ENCODE measurements at places on chromosomes 7 and 10.

DNA sequence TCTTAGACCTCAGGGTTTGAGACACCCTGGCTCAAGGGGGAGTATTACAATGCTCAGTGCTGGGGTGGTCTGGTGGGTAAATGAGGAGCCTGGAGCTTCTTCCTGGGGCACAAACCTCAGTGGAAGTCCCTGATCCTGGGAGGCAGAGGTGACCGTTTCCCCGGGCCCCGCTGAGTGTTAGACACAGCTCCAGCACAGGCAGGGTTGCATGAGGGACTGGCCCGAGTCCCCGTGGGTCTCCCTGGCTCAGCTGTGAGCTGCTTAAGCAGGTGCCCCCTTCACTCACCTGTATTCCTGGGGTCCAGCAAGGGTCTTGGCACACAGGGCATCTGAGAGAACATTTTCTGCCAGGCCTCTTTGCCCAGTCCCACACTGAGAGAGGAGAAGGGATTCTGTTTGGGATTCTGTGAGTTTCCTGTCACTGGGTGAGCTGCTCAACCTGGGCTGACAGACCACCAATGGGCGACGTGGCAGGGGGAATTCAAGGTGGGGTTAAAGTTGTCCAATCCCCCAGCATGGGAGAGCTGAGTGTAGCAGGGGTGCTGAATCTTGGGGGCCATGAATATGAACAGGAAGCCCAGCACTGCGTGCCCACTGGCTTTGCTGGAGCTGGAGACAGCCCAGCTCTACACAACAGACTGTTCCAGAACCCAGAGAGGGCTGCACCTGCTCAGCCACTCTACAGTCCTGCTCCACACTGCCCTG is 29.9 kb downstream of the DDIT4 start:
- DNase-seq = peak; percentile 1

DNA sequence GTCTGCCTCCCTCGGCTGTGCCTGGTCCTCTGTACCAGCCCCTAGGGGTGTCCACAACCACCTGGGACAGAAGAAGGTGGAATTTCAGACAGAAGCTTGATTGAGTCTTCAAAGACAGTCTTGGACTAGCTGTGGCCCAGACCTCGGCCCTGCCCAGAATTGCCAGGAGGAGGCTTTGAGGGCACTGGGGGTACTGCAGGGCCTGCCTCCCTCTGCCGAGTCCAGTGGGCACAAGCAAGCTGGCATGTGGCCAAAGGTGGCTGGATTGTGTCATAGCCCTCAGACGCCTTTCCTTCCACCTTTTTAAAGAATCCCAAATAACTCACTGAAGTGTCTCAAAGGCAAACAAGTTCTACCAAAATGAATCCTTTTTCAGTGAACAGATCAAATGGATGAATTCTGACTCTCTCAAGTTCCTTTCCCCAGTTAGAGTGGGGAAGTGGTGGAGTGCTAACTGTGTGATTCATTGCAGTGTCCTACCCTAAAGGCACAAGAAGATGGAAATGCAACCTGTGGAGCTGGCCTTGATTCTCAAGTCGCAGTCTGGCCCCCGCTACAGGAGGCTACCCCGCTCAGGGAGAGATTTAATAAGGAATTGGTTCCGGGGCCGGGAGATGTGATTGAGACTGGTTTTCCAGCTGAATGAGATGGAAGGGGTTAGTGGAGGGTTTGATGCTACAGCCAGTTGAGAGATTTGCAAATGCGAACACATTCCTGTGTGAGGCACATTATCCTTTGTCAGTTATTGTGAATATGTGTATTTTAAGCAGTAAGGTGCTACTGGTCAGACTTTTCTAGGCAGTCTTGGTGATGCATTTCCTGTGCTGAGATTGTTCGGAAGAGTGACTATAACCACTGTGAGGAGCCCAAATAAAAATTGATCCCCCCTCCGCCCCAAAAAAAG is 28.8 kb upstream of the SLC26A4 start:
- DNase-seq = no peak

GRCh38 chr7:2758673-2759616 is 70.9 kb downstream of the AMZ1 start:
- DNase-seq = no peak

GRCh38 chr10:4807761-4808507 is 18.1 kb upstream of the AKR1E2 start:
- DNase-seq = no peak

- DNase-seq = peak; percentile 29
These were observed 27.9 kb downstream of the MTURN start for GRCh38 chr7:30162622-30163124.

DNA sequence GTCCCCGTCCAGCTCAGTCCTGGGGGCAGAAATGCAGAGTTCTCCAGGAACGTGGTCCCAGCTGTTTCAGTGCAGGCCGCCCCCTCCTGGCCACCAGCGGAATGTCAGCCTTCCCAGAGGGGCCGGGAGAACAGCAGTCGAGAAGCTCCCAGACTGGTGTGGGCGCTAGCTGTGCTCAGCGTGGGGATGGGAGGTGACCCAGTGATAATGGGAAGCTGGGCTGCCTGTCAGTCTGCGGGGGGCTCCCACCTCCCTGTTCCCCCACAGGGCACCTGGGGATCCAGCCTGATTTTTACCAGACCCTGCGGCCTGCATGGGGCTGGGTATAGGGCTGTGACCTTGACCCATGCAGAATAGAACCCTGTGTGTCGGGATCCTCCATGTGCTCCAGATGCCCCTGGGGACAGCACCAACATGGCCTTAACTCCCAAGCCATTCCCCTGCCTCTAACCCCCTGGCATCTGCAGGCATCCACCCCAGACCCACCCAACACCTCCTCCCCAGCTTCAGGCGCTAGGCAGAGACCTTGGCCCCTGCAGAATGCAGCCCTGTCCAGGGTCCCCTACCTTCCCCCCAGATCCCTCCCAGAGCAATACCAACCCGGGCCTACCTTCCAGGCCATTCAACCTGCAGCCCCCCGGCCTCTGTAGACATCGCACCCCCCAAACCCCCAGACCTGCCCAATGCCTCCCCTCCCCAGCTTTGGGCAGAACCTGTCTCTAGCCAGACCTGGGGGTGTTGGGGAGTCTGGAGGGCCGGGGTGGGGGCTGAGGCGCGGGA is 880 bp upstream of the ELN start:
- peak; percentile 62 for DNase-seq

DNA sequence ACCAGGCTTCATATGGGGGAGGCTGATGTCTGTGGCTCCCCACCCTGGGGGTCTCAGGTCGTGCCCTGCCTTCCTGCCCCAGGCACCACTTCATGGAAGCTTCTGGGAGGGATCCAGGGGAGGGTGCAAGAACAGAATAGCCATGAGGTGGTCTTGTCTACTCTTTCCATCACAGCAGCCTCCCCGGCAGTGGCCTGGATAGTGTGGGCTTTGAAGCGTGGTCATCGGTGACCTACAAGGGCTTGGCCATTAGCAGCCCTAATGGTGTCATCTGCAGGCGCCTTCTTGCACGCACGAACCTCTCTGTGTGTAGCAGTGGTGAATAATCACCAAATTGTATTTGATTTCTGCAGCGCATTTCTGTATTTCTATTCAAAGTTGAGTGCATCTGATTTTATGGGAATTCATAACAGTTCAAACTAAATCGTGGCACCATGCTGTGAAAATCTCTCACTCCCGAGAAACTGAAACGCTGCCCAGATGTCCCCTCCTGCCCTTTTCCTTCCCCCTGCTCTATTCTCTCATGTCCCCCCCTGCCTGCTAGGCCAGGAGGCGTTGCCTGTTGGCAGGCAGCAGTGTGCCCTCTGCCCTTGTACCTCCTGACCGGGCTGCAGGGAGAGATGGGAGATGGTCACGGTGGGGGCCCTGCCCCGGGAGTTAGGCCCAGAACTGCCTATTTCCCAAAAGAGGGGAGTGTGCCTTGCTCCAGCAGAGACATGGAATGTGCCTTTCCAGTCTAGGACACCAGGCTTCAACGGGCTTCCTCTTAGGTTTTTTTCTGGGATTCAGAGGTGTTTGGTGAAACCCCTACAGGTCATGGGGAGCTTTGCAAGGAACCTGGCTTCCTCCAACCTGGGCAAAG is 34.8 kb downstream of the CDH23 start:
- no peak for DNase-seq

DNA sequence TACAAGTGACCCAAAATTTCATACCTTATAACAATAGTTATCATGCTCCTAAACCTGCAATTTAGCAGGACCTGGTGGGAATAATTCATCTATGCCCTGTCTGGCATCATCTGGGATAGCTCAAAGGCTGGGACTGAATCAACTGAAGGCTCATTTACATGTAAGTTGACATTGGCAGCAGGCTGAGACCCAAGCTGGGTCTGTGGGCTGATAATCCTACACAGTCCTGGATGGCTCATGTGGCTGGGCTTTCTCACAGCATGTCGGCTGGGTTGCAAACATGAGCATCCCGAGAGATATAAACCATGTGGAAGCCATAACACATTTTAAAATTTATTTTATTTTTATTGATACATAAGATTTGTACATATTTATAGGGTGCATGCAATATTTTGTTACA is 19.5 kb upstream of the ABCB5 start:
- DNase-seq = no peak

- no peak for DNase-seq
These were observed 23.1 kb upstream of the SDHAF3 start for GRCh38 chr7:97094284-97094930.

GRCh38 chr10:69866246-69866687 is 64.6 kb downstream of the COL13A1 start:
- no peak for DNase-seq

GRCh38 chr7:121730869-121731268 is 142.1 kb upstream of the PTPRZ1 start:
- DNase-seq = no peak
